SK-N-DZ (cell line): ENCODE measurements at places on chromosomes 5 and 9.
A peak's percentile ranks its signal among the peaks of the same experiment; 100 is the strongest.

GRCh38 chr5:146339715-146340259 is 1.1 kb downstream of the POU4F3 start:
- DNase-seq, result no peak

DNA sequence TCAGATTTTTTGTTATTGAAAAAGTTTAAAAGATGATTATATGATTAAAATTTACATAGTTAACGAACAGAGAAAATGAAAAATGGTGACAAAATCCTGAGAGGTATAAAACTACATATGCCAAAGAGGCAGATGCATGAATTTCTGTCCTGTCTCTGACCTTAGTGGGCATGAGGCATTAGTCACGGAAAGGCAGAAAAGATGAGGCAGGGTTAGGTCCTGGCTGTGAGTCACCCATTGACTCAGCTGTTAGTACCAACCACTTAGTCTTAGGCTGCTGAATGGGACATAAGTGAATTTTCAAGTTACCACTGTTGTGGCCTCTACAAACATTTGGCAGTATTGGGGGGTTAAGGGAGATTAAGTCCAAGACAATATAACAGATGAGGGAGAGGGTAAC is 33.1 kb downstream of the RASA1 start:
- DNase-seq, result no peak

GRCh38 chr9:124345751-124346281 is 69.4 kb downstream of the PSMB7 start:
- DNase-seq, result no peak

- no peak for DNase-seq
These were observed 173.1 kb downstream of the PLPPR1 start for GRCh38 chr9:101201630-101202029.

- no peak for DNase-seq
These were observed 5.4 kb upstream of the CCDC187 start for GRCh38 chr9:136309101-136309801.

- DNase-seq, result no peak
These were observed 4.5 kb upstream of the ORM1 start for GRCh38 chr9:114318416-114318815.

DNA sequence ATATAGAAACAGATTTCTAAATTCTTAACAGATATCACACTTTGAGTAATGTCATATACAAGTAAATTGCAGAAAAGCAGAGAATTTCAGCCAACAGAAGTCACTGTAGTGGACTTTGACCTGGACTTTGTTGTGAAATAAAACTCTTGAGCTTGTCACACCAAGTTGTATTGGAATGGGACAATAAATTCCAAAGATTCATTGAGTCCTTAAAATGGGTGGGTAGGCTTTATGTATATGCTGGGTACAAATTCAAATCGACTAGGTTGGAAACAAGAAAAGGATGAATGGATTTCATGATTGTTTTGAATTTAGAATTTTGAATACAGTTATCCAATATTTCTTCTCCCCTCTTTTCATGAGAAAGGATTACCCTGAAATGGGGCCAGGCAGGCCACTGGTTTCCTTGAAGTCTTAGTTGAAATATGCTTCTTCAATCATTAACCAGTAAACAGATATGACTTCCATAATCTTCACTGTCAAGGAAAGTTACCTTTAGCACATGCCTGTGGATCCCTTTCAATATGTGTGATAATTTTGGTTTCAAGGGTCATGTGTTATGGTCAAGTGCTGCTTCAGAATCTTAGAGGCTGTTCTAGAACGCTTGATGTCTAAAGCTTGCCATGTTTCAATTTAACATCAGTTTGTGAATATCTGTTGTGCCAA is 25.7 kb downstream of the PIP5K1B start:
- DNase-seq, result no peak

DNA sequence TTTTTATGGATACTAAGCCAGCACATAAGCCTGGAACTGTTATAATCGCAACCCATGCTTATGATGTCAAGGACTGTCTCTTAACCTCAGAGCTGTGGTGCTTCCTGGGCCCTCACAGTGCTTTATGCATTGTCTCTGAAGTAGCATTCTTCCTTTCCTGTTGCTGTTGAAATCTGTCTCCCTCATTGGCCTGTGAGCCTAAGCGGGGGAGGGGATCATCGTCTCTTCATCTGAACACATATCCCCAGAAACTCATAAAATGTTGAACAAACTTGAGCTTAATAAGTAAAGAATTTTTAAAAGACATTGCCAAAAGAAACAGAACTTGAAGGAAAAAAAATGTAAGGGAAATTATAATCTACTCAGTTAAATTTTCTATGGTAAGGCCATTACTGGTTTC is 80.3 kb downstream of the SGCD start:
- DNase-seq, result no peak

GRCh38 chr5:124252191-124252638 is 494.2 kb downstream of the ZNF608 start:
- DNase-seq, result peak; percentile 73

DNA sequence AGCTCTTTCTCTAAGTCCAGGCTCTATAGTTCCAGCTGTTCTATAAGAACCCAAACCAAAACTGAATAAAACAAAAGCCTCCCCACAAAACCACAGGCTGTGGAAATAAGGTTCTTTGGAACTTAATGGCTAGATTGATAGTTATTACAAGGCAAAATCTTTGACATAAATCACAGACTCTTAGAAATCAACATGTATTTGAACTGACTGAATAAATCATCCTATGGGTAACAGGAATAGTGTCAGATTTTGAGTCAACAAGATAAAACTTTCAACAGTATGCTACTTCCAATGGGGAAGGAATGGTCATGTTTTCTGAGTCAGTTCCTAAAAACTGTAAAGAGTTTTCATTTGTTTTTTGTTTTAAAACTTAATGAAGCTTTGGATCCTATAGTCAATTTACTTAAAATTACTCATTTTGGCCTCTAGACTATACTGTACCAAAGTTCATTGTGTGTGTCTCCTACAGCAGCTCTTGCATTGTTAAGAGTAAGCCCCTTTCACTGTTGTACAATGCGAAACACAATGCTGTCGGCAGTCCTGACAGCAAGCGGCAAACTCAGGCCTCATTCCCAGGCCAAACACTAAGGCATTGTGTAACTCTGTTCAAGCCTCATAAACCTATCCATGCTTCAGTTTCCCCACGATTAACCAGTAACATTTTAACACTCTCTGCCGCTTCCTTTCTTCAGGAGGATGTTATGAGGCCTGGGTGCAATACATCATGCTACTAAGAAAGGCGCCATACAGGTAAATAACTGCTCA is 134.1 kb downstream of the ARL15 start:
- no peak for DNase-seq

DNA sequence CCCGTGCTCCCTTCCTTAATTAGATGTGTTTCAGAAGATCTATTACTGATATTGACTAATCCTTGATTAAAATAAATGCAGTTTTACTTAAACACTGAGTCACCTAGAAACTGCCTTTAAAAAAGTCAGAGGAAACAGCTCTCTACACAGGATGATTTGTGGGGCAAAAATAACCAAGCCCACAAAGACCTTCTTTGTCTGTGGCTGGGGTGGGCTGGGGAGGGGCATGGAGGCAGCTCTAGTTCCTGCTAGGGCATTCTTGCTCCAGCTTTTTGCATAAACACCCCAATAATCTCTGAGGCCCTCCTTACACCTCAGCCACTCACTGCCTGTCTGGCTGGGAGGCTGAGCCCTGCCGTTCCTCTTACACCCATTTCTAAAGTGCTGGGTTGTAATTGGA is 227.6 kb upstream of the DAP start:
- DNase-seq, result no peak
